NCI-H524 treated with DMSO at 0.1 percent for 48 hours (cell line): ENCODE measurements at places on chromosomes 2 and 18.

- DNase-seq, result no peak
These were observed 146.5 kb upstream of the MMADHC start for GRCh38 chr2:149733936-149734685.

DNA sequence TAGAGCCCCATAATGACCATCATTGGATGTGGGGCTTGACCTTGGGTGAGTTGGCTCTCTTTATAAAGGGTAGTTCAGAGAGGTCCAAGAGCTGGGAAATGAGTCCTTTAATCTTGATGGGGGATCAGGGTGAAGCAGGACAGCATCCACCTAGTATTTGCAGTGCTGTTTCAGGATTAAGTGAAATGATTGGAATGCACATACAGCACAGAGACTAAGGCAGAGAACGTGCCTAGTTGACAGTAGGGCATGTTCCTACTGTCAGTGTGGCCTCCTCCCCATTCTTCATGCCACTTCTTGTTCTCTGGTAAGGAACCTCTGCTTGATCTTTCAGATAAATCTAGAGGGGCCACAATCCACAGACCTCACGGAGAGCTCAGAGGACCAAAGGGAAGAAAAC is 78.9 kb downstream of the TRIM43 start:
- DNase-seq, result no peak

- no peak for DNase-seq
These were observed 1.6 kb downstream of the STAT1 start for GRCh38 chr2:191012346-191012745.

- no peak for DNase-seq
These were observed 37.0 kb downstream of the FIGN start for GRCh38 chr2:163698857-163699256.

DNA sequence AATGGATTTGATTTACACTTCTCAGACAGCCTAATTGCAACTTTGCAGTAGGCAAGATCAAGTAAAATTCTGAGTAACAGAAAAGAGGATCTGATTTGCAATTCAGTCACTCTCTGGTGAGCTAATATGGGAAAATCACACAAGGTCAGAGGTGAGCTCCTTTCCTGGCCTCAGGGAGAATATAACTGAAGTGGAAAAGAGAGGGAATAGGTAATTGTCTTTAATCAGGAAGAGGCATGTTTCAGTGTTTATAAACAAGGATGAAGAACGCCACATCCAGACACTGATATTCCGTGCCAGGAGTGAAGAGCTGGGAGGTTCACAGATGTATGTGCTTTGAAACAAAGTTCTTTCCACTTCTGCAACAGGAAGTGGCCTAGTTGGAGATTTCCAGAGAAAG is 127.1 kb downstream of the ETAA1 start:
- DNase-seq, result no peak
